ENCODE measurements at places on chromosomes 16 and 17.

DNA sequence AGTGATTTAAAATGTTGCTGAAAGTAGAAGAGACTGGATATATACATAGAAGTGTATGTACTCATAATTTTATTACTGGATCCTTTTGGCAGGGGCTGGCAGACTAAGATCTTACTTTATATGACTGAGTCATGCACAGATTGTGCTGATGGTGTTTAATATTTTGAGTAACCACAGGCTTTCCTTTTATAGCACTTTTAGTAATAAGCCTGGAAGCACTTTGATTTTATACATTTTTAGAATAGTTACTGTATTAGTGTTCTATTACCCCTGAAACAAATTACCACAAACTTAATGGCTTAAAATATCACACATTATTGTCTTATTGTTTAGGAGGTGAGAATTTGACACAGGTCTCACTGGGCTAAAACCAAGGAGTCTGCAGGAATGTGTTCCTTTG, 113.4 kb upstream of the CDH8 start:
- H3K36me3 ChIP-seq: no peaks in the 10 kb centered on the region
- no peak for DNase-seq
- H3K27me3 ChIP-seq: no peaks in the 10 kb centered on the region
- H3K27ac ChIP-seq: no peak overlapping the region

- no peak for DNase-seq
- H3K4me3 ChIP-seq: no peak overlapping the region
- H3K27me3 ChIP-seq: no peaks in the 10 kb centered on the region
- no peaks in the 10 kb centered on the region for H3K4me1 ChIP-seq
- H3K27ac ChIP-seq: no peak overlapping the region
Measured at GRCh38 chr16:19203374-19203966, 35.4 kb downstream of the SYT17 start.

DNA sequence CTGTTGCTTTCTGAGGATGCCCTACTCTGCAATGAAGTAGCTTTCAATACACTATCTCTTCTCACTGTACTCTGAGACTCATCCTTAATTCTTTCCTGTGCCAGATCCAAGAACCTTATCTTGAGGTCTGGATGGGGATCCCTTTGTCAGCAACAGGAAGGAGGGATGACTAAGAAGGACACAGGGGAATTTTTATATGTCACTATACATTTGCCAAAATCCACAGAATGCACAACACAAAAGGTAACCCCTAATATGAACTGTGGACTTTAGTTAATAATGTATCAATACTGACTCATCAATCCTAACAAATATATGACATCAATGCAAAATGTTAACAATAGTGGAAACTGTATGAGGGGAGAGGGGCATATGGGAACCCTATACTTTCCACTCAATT, 4.7 kb upstream of the RBBP6 start:
- H3K27me3 ChIP-seq: no peaks in the 10 kb centered on the region
- DNase-seq: no peak

- no peaks in the 10 kb centered on the region for H3K27me3 ChIP-seq
- no peaks in the 10 kb centered on the region for H3K36me3 ChIP-seq
- DNase-seq: no peak
- H3K4me3 ChIP-seq: no peak overlapping the region
- no peaks in the 10 kb centered on the region for H3K4me1 ChIP-seq
- no peak overlapping the region for H3K27ac ChIP-seq
Measured at GRCh38 chr16:29114574-29114973, 129.7 kb downstream of the LAT start.

DNA sequence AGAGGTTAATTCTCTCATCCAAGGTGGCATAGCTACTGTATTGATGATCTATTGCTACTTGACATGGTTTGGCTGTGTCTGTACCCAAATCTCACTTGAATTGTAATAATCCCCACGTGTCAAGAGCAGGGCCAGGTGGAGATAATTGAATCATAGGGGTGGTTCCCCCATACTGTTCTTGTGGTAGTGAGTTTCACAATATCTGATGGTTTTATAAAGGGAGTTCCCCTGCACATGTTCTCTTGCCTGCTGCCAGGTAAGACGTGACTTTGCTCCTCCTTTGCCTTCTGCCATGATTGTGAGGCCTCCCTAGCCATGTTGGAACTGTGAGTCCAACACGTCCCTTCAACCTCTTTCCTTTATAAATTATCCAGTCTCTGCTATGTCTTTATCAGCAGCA, 22.9 kb upstream of the CPPED1 start:
- H3K36me3 ChIP-seq: no peaks in the 10 kb centered on the region
- no peak overlapping the region for H3K4me3 ChIP-seq
- H3K4me1 ChIP-seq: no peaks in the 10 kb centered on the region
- no peaks in the 10 kb centered on the region for H3K27me3 ChIP-seq

- no peaks in the 10 kb centered on the region for H3K27me3 ChIP-seq
- DNase-seq: no peak
- 0 out of 2 replicates have a peak, but pooled peaks cover 2% of the 10 kb centered on the region for H3K4me1 ChIP-seq
- H3K4me3 ChIP-seq: no peak overlapping the region
Measured at GRCh38 chr16:22665803-22666202, 148.2 kb upstream of the HS3ST2 start.

GRCh38 chr16:4321286-4322120, 5.6 kb downstream of the GLIS2 start:
- no peaks in the 10 kb centered on the region for H3K27me3 ChIP-seq
- H3K36me3 ChIP-seq: no peaks in the 10 kb centered on the region
- H3K27ac ChIP-seq: no peak overlapping the region
- no peak overlapping the region for H3K4me3 ChIP-seq
- peaks cover 38% of the 10 kb centered on the region for H3K4me1 ChIP-seq
- no peak for DNase-seq

DNA sequence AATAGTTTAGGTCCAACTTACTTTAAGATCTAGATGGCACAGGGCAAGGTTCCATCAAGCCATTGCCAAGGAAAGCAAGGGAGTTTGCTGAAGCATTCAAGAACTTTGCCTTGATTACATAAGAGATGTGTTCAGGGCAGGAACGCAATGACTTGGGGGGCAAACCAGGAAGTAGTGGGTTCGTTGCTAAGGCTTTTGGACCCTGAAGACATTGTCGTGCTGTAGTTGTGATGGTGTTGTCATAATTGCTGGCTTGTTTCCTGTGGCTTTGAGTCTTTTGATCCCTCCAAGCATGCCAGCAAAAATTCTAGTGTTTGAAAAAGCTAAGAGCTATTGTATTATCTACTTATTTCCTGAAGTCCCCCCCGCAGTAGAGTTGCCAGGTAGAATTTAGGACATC, 70.7 kb upstream of the HNF1B start:
- no peaks in the 10 kb centered on the region for H3K4me1 ChIP-seq
- H3K36me3 ChIP-seq: no peaks in the 10 kb centered on the region
- no peak overlapping the region for H3K4me3 ChIP-seq
- H3K27me3 ChIP-seq: no peaks in the 10 kb centered on the region

DNA sequence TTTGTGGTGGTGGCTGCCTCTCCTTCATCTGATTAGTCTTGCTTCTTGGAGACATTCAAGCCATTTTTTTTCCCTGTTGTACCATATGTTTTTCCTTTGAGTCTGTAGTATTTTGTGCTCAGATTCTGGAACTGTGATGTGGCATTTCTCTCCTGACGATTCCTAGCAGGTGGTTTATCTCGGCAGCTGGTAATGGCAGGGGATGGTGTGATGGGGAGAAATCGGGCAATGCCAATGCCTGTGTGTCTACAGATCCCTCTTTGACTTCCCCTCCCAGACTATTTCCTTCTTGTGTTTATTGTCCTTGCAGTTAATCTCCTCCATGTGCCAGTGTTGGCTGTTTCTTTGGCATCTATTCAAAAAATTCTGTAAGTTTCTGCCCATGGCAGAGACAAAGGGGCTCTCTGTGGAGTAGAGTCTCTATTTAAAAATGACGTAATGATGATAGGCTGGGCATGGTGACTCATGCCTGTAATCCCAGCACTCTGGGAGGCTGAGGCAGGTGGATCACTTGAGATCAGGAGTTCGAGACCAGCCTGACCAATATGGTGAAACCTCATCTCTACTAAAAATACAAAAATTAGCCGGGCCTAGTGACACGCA, 90.2 kb upstream of the ERCC4 start:
- no peaks in the 10 kb centered on the region for H3K4me1 ChIP-seq
- no peak overlapping the region for H3K27ac ChIP-seq
- H3K27me3 ChIP-seq: no peaks in the 10 kb centered on the region
- H3K36me3 ChIP-seq: no peaks in the 10 kb centered on the region

GRCh38 chr17:74190807-74191406, 12.6 kb upstream of the RPL38 start:
- peak; percentile 73 for DNase-seq
- H3K4me3 ChIP-seq: no peak overlapping the region
- no peaks in the 10 kb centered on the region for H3K27me3 ChIP-seq
- H3K27ac ChIP-seq: no peak overlapping the region
- no peaks in the 10 kb centered on the region for H3K36me3 ChIP-seq

DNA sequence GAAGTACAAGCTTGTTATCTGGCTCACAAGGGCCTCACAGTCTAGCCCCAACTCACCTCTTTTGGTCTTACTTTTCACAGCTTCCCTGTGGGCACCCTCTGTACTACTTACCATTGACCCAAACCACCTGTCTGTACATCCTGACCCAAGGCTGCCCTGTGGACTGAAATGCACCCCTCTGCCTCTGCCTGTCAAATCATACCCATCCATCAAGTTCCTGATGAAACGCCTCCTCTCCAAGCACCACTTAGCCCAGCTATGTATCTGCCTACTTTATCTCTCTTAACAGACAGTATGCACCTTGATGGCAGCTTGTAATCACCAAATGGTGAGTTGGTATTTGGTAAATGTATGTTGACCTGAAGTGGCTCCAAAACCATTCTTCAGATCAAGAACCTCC, 7.5 kb upstream of the MAP3K14 start:
- no peaks in the 10 kb centered on the region for H3K27me3 ChIP-seq
- no peaks in the 10 kb centered on the region for H3K4me1 ChIP-seq
- H3K36me3 ChIP-seq: no peaks in the 10 kb centered on the region
